ENCODE measurements at places on chromosomes 2 and 18.

- no peaks in the 10 kb centered on the region for H3K36me3 ChIP-seq
- H3K27ac ChIP-seq, result no peak overlapping the region
These were observed 15.3 kb upstream of the ALLC start for GRCh38 chr2:3642521-3643215.

- peaks cover 25% of the 10 kb centered on the region for H3K27me3 ChIP-seq
- no peaks in the 10 kb centered on the region for H3K36me3 ChIP-seq
- peak overlapping the region; percentile 73 for H3K27ac ChIP-seq
- peaks cover 15% of the 10 kb centered on the region for H3K4me1 ChIP-seq
These were observed 1.6 kb upstream of the TWIST2 start for GRCh38 chr2:238846378-238846627.

DNA sequence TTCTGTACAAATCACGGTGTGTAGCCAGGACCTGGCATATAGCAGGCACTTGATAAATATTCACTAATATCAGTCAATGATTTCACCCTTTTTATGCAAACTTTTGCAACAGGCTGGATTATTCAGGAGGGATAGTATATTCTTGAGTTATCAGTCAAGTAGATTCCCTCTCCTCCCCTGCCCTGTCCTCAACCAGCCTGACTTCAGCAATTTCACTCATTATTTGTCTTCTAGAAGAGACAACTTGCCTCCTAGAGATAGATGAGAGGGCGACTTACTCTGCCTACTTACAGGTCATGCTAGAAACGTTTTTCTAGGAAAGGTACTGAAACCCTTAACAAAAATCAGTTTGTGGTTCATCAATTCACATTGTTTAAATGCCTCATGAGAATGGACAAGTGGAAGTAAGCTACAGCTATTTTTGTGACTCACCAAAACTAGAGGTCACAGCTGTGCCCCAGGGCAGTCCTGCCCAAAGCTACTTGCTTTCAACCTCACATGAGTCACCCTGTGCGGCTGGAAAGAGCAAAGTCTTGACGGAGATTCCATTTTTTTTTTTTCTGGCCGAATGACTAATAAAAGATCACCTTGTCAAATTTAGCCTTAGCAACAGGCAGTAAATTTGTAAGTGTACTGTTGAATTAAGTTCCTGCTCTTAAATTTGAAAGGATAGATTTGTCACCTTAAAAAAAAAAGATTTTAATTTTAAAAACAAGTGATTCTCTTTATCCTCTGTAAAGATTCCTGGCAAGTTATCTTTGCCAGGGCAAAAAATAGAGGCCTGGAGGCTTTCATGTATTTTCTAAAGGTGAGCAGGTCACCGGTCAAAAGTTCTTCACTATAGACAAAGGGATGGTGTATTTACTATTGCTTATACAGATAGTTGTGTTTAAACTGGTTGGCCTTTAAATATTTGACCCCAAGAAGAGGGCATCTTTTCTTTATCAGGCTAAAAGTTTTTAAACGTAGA is 109.0 kb upstream of the SLC35G4 start:
- no peaks in the 10 kb centered on the region for H3K36me3 ChIP-seq
- DNase-seq, result no peak
- no peak overlapping the region for H3K27ac ChIP-seq
- H3K4me1 ChIP-seq, result no peaks in the 10 kb centered on the region
- H3K4me3 ChIP-seq, result no peak overlapping the region
- no peaks in the 10 kb centered on the region for H3K27me3 ChIP-seq

DNA sequence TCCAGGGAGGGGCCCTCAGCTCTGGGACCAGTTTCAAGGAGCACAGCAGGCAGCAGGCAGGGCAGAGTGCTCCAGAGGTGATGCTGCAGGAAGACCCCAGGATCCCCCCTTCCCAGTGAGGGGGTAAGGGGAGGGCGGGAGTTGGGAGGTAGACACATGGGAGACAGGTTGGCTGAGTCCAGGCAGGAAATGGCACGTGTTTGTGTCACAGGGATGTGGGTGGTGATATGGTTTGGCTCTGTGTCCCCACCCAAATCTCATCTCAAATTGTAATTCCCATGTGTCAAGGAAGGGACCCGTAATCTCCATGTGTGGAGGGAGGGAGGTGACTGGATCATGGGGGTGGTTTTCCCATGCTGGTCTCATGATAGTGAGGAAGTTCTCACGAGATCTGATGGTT is 25.2 kb upstream of the OTOS start:
- H3K4me3 ChIP-seq, result no peak overlapping the region
- no peak for DNase-seq
- peaks cover 8% of the 10 kb centered on the region for H3K27me3 ChIP-seq
- H3K36me3 ChIP-seq, result no peaks in the 10 kb centered on the region
- no peaks in the 10 kb centered on the region for H3K4me1 ChIP-seq

DNA sequence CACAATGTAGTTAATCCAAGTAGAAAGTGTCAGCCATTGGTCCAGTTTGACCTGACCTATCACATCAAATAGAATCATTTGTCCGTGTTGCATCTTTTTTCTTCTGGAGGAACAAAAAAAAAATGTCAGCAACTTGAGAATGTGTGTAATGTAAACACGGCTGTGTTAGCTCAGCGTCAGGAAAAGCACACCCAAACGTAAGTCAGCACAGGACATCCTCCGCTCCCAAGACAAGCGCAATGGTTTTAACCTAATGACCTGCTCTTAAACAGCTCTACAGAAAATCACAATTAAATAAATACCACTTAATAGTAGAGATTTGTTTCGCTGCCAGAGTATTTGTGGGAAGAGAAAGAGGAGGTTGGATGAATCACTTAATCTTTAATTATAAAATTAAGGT is 59.4 kb downstream of the OSR1 start:
- no peaks in the 10 kb centered on the region for H3K27me3 ChIP-seq
- no peak for DNase-seq
- no peak overlapping the region for H3K27ac ChIP-seq
- no peak overlapping the region for H3K4me3 ChIP-seq
- no peaks in the 10 kb centered on the region for H3K4me1 ChIP-seq
- H3K36me3 ChIP-seq, result no peaks in the 10 kb centered on the region

DNA sequence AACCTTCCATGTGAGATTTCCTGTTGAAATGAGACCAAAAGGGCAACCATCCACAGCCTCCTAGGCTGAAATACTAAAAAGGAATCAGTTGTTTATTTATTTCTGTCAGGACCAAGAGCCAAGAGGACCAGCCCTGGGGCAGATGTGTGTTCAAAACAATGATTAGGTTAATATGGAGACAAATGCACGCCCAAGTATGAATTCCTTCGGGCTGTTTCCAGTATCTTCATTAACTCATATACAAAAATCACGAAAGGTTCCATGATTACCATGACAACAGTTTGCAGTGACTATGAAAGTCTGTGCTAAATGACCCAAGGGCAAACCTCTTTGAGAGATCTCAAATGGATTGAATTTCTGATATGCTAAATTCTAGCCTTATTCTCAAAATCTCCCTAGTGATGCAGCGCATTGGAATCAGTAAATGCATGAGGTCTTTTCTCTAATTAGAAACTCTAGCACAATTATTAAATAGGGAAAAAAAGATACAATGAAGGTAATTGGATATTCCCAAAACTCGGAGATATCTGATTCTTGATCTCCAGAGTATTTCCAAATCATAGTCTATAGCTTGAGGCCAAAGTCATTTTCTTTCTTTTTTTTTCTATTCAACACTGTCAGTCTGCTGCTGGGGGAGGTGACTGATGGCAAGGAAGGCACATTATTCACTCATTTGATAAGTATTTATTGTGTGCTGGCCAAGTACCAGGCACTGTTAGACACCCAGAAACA is 35.6 kb downstream of the VIT start:
- H3K36me3 ChIP-seq, result no peaks in the 10 kb centered on the region
- H3K4me1 ChIP-seq, result no peaks in the 10 kb centered on the region
- no peak overlapping the region for H3K27ac ChIP-seq
- H3K27me3 ChIP-seq, result no peaks in the 10 kb centered on the region
- no peak for DNase-seq
- H3K4me3 ChIP-seq, result no peak overlapping the region

DNA sequence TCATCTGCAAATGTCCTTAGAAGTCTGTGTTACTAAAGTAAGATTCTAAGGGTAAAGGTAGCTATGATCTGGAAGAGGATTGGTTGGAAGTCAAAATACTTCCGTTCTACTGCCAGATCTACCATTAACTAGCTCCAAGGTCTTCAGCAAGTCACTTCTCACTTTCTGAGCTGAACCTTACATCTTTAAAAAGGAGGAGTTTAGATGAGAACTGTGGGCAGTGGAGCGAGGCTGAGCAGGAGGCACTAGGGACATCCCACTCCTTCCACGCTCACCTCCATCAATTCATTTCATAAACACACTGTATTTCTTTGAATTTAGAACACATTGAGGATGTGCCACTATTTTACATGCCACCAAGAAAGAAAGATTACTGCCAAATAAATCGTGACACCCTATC is 143.0 kb downstream of the ABCA12 start:
- DNase-seq, result no peak
- no peak overlapping the region for H3K27ac ChIP-seq
- H3K4me3 ChIP-seq, result no peak overlapping the region
- H3K36me3 ChIP-seq, result no peaks in the 10 kb centered on the region

DNA sequence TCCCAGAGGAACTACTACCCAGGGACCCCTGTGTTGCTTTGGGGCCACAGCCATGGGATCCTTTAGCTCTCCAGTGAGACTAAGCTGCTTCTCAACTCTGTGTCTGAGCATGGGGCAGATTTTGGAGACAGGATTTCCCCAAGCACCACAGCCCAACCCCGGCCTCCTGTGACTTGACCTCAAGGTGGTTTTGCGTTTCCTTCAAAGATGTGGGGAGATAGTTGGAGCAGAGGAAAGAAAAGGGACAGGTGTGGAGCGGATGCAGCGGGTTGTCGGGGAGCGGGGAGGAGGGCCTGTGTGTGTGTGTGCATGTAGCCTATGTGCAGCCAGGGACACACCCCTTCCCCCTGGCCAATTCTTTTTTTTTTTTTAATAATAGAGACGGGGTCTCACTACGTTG is 10.2 kb downstream of the ARID5A start:
- no peak for DNase-seq
- H3K36me3 ChIP-seq, result peaks cover 98% of the 10 kb centered on the region
- H3K4me1 ChIP-seq, result peaks cover 2% of the 10 kb centered on the region
- no peaks in the 10 kb centered on the region for H3K27me3 ChIP-seq
- H3K4me3 ChIP-seq, result no peak overlapping the region
- H3K27ac ChIP-seq, result no peak overlapping the region

Measured in heart left ventricle (tissue), 16 donors.